ENCODE measurements at places on chromosomes 5 and 9.

DNA sequence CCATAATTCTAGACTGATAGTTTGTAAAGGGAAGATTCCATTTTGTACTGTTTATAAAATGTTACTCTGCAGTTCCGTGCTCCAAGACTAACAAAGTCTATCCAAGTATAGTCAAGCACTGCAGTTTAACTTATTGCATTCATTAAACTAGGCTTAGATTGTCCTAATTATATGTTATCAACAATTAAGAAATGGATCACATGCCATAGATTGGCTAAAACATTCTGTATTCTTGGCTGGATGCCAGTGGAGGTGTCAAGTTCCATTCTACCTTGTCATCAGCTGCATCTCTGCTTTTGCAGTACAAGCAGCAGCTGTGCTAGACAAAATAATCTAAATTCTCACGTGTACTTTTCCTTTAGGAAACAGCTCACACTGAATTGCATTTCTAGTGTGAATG lies 69.4 kb upstream of the MEF2C start:
- no peak for DNase-seq

DNA sequence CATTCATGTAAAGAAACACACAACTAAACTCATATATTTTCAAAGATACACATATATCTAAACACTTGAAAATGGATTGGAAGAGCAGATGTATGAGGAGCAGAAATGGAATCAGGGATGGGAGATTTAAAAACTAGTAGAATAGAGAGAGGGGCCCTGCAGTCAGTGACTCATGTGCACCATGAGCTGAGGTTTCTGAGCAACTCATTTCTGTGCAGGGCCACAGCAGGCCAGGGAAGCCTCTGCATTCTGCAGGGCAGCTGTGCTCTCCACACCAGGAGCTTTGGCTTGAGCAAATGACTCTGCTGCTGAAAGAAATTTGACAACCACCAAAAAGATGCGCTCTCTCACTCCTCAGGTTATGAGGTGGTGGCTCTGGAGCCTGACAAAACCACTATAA lies 27.1 kb downstream of the LHX6 start:
- DNase-seq, result no peak

- DNase-seq, result no peak
These were observed 20.3 kb downstream of the LMX1B start for GRCh38 chr9:126633881-126634558.

- no peak for DNase-seq
These were observed 310.4 kb upstream of the ZNF608 start for GRCh38 chr5:125056671-125057485.

DNA sequence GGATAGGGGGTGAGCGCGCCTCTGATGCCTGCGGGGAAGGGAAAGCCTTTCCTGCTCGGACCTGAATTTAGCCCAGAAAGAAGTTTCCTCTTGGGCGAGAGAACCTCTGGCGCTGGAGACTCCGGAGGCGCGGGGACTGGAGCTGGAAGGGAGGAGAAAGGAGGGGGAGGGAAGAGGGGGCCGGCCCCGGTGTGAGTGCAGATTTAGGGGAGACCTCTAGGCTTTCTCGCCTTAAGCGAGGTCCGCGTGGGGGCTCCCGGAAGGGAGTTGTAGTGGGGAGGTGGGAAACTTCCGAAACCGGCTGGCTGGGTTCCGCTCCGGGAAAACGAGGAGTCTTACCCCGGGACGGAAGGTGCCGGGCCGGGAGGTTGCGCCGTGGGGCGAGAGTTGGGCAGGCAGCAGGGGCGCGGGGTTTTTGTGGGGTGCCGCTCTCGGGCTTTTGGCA lies 1.3 kb downstream of the PCSK5 start:
- DNase-seq, result no peak
